ENCODE measurements at places on chromosomes 5 and 9. TPM values are rescaled to one million over a fixed set of nuclear protein-coding genes. Genes with fewer than 3 reads are reported as not detected.

DNA sequence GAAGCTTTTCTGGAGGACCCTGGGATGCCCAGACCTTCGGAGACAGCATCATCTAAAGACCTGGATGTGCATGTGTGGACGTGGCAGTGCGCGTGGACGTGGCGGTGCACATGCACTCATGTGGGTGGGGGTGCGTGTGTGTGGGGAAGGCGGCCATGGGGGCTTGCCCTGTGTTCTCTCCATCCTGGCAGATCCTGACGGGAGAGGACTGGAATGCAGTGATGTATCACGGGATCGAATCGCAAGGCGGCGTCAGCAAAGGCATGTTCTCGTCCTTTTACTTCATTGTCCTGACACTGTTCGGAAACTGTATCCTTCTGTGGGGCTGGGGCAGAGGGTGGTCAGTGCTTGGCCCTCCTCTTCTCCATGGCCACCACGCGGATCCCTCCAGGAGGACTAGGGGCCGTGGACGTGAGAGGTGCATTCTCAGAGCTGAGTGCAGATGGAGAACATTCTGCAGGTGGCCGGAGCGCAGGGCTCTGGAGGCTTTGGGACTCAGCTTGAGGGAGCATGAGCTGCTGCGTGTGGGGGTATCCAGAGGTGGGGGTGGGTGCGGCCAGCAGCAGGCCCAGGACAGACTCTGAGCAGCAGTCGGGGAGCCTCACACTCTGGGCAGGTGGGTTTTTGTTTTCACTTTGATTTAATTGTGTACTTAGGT, 129.1 kb downstream of the CACNA1B start:
- no peak for DNase-seq

DNA sequence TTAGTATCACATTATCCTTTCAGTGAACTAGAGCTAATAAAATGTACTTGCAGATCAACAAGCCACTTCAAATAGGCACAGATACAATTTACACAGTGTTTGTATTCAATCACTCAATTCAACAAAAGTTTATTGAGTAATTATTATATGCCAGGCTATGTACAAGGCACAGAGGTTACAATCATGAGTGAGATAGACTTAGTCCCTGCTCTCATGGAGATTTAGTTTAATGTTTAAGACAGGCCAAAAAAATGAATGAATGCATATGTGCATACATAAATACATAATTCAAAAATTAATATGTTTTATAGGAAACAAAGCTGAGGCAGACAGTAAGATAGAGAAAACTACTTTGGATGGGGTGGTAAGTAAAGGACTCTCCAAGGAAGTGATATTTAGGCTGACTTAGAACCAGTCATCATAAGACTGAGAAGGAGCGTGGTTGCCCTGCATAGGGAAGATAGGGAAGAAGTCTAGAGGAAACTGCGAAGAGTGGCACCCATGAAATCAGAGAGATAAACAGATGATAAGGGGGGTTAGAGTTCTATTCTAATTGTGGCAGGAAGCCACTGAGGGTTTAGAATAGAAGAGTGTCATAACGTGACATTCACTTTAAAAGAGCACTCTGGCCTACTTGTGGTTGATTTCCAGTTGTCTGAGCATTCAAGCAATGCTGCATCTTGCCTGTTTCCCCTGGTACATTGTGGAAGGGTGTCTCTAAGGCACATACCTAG, 49.7 kb upstream of the GRAMD2B start:
- peak; percentile 93 for DNase-seq

DNA sequence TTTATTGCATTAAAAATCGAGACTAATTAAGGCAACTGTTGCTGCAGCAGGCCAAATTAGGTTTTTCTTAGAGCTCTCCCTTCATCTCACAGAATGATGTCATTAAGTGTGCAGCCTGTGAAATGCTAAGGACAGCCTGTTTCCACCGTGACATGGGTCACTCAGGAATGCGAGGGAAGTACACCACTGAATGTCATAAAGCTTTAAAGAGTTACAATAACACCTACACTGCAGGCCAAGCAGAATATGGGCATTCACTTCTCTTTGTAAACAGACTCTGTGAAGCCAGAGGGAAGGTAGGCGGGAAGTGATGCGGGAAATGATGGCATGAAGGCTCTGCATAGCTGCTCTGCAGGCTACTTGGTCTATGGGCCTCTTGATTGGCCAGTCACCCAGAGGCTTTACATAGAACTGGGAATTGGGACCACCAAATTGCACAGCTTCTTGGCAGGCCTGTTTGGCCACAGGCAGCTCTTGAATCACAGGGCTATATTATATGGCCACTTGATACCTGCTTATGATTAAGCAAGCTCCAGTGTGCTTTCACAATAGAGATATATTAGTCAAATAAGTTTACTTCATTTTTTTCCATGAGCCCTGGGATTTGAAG, 28.4 kb upstream of the AOPEP start:
- DNase-seq = peak; percentile 84

GRCh38 chr5:143208781-143209510, 194.5 kb downstream of the NR3C1 start:
- DNase-seq = no peak

DNA sequence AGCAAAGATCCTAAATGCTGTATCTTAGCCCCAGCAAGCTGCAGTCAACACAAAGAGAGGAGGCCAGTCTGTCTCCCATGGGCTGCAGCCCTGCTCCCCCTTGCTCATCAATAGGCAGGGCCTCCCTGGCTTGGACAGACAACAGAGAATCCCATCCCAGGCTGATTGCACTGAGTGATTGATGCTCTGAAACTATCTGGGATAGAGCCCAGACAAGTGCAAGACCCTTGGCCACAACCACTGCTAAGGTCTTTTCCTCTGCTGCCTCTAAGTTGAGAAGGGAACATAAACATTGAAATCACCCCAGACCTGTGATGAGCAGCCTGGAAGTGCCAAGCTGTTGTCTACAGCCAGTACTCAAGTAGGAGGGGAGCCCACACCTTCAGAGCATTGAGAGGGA, 661.0 kb upstream of the CDH18 start:
- DNase-seq = no peak

- DNase-seq = no peak
These were observed 236.6 kb downstream of the GADD45G start for GRCh38 chr9:89841456-89841855.

DNA sequence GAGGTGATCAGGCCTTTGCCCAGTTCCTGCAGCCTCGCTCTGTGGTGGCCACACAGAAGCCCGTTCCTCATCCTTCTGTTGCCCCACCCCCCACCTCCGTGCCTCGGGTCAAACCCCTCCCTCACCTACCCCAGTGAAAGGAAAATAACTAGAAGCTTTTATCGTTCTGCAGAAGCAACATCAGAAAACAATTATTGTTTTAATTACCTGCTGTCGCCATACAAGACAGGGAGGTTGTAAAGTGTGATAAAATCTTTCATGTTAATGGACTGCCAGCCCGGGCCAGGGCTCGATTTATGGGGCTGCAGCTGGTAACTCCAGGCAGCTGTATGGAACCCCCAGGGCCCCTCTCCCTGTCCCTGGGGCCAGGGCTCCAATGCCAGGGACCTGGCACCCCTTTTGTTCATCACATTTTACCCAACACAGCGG, 20.6 kb downstream of the UNC5A start:
- DNase-seq = no peak

GRCh38 chr5:133274597-133274935, 222.8 kb downstream of the HSPA4 start:
- no peak for DNase-seq

The PPP3R2 gene
- not detected for total RNA-seq

The PCDHGA5 gene
- 0.02 TPM for total RNA-seq

The TNPO1 gene
- 188 TPM for total RNA-seq
